ENCODE measurements at places on chromosomes 7 and 10. TPM values are rescaled to one million over a fixed set of nuclear protein-coding genes. Genes with fewer than 3 reads are reported as not detected.

GRCh38 chr10:13751191-13751764 is 164.5 kb downstream of the PRPF18 start:
- H3K27ac ChIP-seq = no peak overlapping the region
- H3K27me3 ChIP-seq = no peaks in the 10 kb centered on the region
- no peak for DNase-seq
- no peaks in the 10 kb centered on the region for H3K36me3 ChIP-seq

The LMOD2 gene
- 0.19 TPM for total RNA-seq

DNA sequence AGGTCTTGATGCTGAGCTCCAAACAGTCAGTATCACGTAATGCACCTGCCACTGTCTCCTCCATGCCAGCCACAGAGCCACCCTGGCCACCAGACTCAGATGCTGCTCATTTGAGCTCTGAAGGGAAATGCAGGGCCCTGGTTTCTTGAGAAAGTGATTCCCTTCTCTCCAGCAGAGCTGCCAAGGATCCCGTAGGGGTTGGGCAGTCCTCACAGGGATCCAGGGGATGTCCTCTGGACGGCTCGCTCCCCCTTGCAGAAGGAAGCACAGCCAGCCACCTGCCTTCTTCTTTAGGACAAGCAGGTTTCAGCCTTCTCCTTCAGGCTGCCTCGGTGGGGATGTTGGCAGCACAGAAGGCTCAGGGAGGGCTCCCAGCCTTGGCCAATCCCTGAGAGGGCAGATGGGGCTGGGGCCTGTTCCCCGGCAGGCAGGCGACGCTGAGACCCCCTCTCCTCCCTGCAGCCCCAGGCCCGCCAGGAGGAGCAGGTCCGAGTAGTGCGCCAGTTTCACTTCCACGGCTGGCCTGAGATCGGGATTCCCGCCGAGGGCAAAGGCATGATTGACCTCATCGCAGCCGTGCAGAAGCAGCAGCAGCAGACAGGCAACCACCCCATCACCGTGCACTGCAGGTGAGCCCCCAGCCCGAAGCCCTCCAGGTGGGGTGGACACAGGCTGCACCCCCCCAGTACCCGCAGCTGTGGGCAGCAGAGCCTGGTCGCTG is 48.9 kb downstream of the MKI67 start:
- no peaks in the 10 kb centered on the region for H3K36me3 ChIP-seq
- H3K27ac ChIP-seq = no peak overlapping the region
- H3K4me3 ChIP-seq = no peak overlapping the region
- no peaks in the 10 kb centered on the region for H3K27me3 ChIP-seq
- peak; percentile 5 for DNase-seq

DNA sequence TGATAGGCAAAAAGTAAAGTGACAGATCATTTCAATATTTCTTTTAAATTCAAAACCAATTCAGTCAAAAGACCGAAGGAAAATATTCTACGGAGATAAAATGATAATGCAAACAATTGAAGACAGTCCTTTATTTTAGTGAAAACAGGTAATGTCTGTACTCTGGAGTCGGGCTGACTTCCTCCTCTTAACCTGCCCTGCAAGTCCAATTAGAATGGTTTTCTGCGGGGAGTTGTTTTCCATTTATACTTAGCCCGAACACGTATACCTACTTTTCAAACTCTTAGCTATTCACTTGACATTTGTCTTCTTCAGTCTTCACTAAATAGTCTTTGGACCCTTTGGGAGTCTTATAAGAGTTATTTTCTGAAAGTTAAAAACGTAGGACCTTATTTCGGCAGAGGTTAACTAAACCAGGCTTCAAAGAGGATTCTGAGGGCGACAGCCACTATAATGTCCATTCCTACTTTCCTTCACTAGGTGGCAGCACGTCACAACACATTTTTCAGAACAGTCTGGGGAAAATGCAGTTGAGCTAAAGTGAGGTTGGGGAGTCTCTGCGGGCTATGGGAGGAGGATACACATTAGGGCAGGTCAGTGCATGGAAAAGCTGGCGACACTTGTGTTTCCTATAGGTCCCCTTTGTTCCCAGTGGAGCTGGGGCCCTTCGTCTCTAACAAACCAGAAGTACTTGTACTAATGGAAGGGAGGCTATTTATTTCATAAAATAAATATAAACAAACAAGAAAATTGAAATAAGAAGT is 472.0 kb downstream of the KCNMA1 start:
- H3K27me3 ChIP-seq = no peaks in the 10 kb centered on the region
- no peaks in the 10 kb centered on the region for H3K4me1 ChIP-seq
- H3K4me3 ChIP-seq = no peak overlapping the region
- H3K36me3 ChIP-seq = no peaks in the 10 kb centered on the region
- DNase-seq = peak; percentile 36
- H3K27ac ChIP-seq = no peak overlapping the region

DNA sequence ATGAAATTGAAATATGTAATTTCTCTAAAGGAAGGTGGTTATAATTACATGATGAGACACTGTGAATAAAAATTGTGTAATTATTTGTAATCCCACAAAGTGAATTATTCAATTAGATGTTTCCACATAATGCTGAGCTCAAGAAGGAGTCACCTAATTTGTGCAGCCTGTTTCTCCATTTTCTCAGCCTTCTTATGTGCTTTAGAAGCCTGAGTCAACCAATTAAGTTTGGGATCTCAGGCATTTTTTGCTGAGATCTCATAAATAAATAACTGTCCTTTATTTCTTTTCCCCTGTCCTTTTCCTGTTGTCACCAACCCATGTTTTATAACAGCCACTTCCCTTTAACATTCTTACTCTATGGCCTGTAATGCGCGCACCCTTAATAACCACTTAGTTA is 506.5 kb upstream of the SEMA3D start:
- DNase-seq = no peak
- H3K4me1 ChIP-seq = no peaks in the 10 kb centered on the region
- H3K4me3 ChIP-seq = no peak overlapping the region
- no peaks in the 10 kb centered on the region for H3K36me3 ChIP-seq

DNA sequence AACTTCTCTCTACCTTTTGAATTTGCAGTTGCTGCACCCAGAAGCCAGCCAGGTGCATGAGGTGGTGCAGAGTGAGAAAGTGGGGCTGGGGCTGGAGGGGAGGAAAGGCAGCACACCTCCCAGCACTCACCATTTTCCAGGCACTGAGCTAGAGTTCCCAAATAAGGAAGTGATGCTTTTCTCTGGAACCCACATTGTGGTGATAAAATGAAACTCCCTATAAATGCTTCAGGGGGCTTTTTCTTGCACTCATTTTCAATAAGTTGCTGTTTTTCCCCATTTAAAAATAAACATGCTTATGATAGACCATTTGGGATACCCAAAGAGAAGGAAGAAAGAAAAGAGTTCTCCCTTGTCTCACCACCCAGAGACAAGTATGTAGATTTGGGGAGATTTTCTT is 42.8 kb upstream of the TNS3 start:
- no peaks in the 10 kb centered on the region for H3K36me3 ChIP-seq
- no peaks in the 10 kb centered on the region for H3K27me3 ChIP-seq
- no peak overlapping the region for H3K27ac ChIP-seq
- no peak for DNase-seq
- peaks cover 11% of the 10 kb centered on the region for H3K4me1 ChIP-seq

The DRGX gene
- total RNA-seq = not detected

GRCh38 chr10:84511709-84512285 is 183.4 kb downstream of the CCSER2 start:
- no peaks in the 10 kb centered on the region for H3K4me1 ChIP-seq
- no peak for DNase-seq

The DDX21 gene
- total RNA-seq = 47.9 TPM

GRCh38 chr7:6160191-6160623 is 112.2 kb downstream of the CYTH3 start:
- DNase-seq = peak; percentile 81
- H3K4me1 ChIP-seq = peaks cover 4% of the 10 kb centered on the region
- H3K27me3 ChIP-seq = no peaks in the 10 kb centered on the region
- H3K4me3 ChIP-seq = no peak overlapping the region
- no peak overlapping the region for H3K27ac ChIP-seq

GRCh38 chr10:79065091-79065551 is 3.6 kb upstream of the ZMIZ1 start:
- no peaks in the 10 kb centered on the region for H3K27me3 ChIP-seq
- no peak for DNase-seq
- H3K4me1 ChIP-seq = peaks cover 14% of the 10 kb centered on the region

The HTR5A gene
- 0.87 TPM for total RNA-seq

GRCh38 chr7:47803846-47804245 is 144.4 kb downstream of the PKD1L1 start:
- no peak overlapping the region for H3K27ac ChIP-seq
- no peaks in the 10 kb centered on the region for H3K36me3 ChIP-seq
- H3K4me3 ChIP-seq = no peak overlapping the region
- DNase-seq = no peak

The TRPV6 gene
- 4.5 TPM for total RNA-seq

The TEX47 gene
- total RNA-seq = 8.9 TPM

DNA sequence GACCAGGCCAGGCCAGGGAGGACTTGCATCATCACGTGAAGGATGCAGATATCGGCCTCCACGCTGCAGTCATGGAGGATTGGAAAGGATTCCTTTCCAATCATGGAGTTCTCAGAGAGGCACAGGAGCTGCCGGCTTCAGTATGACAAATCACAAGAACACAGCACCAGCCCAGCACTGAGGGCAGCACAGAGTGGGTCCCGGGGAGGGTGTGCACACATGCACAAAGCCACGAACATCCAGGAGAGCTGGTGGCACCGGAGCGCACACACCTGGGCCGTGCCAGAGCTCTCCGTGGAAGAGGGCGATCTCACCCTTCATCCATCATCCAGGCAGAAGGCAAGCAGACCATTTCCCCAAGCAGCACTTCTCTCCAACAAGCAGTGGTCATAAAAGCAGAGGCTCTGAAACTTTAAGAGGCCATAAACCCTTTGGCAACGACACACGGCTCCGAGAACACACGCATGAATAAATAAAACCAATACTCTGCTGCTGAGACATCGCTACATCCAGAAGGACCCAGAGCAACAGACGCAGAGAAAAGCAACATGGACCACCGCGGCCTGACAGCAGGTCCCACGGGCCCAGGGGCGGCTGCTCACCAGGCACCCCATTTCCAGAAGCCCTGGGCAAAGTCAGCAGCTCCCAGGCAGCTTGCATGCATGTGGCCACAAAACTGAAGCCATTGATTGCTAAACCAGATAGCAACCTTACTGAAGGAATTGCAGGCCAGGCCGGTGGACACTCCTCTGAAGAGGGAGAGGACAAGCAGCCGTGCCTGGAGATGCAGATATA is 180.8 kb downstream of the USP6NL start:
- no peaks in the 10 kb centered on the region for H3K4me1 ChIP-seq
- no peaks in the 10 kb centered on the region for H3K27me3 ChIP-seq
- no peaks in the 10 kb centered on the region for H3K36me3 ChIP-seq

DNA sequence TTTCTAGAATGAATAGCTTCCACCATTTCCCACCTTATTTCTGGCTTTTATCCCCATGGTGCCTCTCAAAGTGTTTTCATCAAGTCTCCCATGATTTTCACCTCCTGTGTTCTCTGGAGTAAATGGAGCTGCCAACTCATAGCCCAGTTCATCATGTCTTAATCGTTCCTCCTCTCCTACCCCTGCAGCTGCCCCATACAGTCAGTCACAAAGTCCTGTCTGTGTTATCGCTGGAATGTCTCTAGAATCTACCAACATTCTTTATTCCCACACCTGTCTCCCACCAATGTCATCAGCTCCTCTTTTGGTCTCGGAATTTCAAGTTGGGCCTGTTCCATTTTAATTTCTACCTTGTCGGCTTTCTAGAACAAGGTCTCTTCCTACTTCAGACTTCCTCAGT is 178.9 kb downstream of the MLLT10 start:
- DNase-seq = no peak
- no peak overlapping the region for H3K4me3 ChIP-seq
- no peaks in the 10 kb centered on the region for H3K27me3 ChIP-seq
- no peaks in the 10 kb centered on the region for H3K4me1 ChIP-seq

GRCh38 chr10:131475043-131475442 is 163.5 kb upstream of the TCERG1L start:
- H3K4me1 ChIP-seq = no peaks in the 10 kb centered on the region
- no peaks in the 10 kb centered on the region for H3K27me3 ChIP-seq
- H3K36me3 ChIP-seq = no peaks in the 10 kb centered on the region
- H3K27ac ChIP-seq = no peak overlapping the region

The CACNA2D1 gene
- 28.0 TPM for total RNA-seq

The ELAPOR2 gene
- 7.8 TPM for total RNA-seq

DNA sequence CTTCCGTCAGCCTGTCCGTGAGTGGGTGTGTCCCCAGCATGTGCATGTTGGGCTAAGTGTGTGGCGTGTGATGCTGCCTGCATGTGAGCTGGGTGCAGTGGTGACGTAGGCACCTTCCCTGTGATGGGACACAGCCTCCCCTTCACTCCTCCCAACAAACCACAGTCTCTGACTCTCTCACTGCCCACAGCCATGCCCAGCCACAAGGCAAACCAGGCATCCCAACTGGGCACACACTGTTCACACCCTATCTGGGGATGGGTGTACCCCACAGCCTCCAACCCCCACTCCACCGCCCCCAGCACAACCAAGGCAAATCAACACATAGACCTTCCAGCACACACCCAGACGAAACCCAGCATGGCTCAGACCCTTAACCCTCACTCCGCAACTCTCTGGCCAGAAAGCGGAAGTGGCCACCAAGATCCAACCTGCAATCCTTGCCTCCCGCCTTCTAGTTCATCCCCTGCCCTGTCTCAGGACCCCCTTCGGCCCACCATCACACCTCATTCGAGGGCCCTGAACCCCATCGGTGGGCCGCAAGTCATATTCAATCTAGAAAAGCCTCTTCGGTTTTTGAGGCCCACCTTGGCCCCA is 10.4 kb downstream of the PSD start:
- H3K4me3 ChIP-seq = peak overlapping the region; percentile 39
- H3K27me3 ChIP-seq = no peaks in the 10 kb centered on the region
- H3K4me1 ChIP-seq = peaks cover 10% of the 10 kb centered on the region
- H3K36me3 ChIP-seq = no peaks in the 10 kb centered on the region
- DNase-seq = no peak

- H3K27me3 ChIP-seq = no peaks in the 10 kb centered on the region
- peak overlapping the region; percentile 83 for H3K27ac ChIP-seq
- no peaks in the 10 kb centered on the region for H3K36me3 ChIP-seq
- no peak for DNase-seq
Observed at GRCh38 chr7:29794959-29795629, 11.2 kb upstream of the WIPF3 start.

The HEPACAM2 gene
- 2.7 TPM for total RNA-seq

DNA sequence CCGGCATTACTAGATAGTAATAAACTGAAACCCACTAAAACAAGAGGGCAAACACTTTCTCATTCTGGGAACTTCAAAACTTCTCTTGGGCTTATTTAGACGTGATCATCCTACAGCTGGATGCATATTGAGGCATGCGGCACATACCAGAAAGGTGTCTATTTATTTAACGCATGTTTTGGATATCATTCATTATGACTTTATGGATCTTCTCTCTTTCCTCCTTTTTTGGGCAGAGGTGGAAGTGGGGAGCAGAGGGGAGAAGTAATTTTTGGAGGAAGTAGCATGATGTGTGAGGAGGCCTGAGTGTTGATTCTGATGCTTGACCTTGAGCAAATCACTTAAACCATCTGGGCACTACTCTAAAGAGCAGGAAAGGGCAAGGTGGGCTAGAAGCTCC is 270.6 kb downstream of the TRIL start:
- H3K27ac ChIP-seq = no peak overlapping the region
- no peaks in the 10 kb centered on the region for H3K27me3 ChIP-seq
- no peaks in the 10 kb centered on the region for H3K36me3 ChIP-seq
- peaks cover 4% of the 10 kb centered on the region for H3K4me1 ChIP-seq
- DNase-seq = no peak
- no peak overlapping the region for H3K4me3 ChIP-seq

GRCh38 chr7:129110258-129110981 is 34.1 kb upstream of the TSPAN33 start:
- DNase-seq = peak; percentile 18
- no peak overlapping the region for H3K27ac ChIP-seq
- no peaks in the 10 kb centered on the region for H3K27me3 ChIP-seq
- no peak overlapping the region for H3K4me3 ChIP-seq
- no peaks in the 10 kb centered on the region for H3K36me3 ChIP-seq
- peaks cover 4% of the 10 kb centered on the region for H3K4me1 ChIP-seq

Measured in testis (tissue), 5 donors.